ENCODE measurements at places on chromosomes 5 and 9.
A peak's percentile ranks its signal among the peaks of the same experiment; 100 is the strongest.

GRCh38 chr9:121822093-121823085 is 171.0 kb downstream of the DAB2IP start:
- peak; percentile 89 for DNase-seq

- DNase-seq = no peak
These were observed 50.7 kb downstream of the TMEM167A start for GRCh38 chr5:83026516-83026915.

- DNase-seq = no peak
These were observed 568.8 kb upstream of the SEMA6A start for GRCh38 chr5:117143406-117143805.

GRCh38 chr5:59831326-59832010 is 62.1 kb downstream of the PDE4D start:
- DNase-seq = no peak

DNA sequence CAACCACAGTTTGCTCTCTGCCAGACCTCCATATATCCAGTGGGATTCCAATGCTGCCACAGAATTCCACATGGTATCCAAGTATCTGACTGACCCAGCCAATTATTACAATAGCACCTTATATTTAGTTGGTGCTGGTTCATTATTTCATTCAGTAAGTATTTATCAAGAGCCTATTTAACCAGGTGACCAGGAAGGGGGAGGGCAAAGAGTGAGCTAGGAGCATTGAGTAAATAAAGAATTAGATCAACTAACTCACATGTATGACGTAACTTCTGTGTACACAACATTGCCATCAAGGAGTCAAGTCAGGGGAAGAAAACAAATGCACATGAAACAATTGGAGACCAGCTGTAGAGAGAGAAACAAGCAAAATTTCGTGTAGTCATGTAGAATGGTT is 207.1 kb upstream of the PAPPA start:
- no peak for DNase-seq

- DNase-seq = no peak
These were observed 46.9 kb downstream of the HTR4 start for GRCh38 chr5:148607406-148607805.

GRCh38 chr5:168226012-168226411 is 65.4 kb upstream of the WWC1 start:
- no peak for DNase-seq

GRCh38 chr5:149125386-149125891 is 15.9 kb upstream of the ABLIM3 start:
- peak; percentile 74 for DNase-seq

DNA sequence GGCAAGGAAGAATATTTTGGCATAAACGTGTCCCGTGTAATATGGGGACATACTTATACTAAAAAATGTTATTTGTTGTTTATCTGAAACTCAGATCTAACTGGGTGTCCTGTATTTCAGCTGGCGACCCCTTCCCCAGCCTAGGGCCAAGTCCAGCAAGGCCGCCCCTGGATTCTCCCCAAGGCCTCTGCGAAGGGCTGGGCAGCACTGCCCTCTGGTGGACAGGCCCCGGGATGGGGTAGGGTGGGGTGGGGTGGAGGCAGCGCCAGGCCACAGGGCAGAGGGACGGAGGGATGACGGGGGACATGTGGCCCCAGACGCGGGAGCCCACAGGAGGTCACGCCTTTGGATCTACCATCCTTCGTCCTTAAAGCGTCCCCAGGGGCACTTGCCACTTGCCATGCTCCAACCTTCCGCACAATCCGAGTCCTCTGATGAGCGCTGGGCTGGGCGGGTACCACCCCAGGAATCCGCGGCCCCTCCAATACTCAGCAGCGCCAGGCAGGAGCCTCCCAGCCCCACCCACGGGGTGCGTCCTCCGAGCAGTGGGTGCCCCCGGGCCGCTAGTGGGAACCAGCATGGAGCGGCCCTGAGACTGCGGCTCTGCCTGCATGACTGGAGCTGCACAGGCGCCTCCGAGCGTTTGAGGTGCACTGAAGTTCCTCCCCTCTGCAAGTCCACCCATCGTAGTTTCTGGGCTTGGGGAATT is 7.1 kb upstream of the AGPAT2 start:
- peak; percentile 43 for DNase-seq

Data from cerebellum (tissue), 4 donors.